ENCODE measurements at places on chromosomes 5 and 9. TPM values are rescaled to one million over a fixed set of nuclear protein-coding genes. Genes with fewer than 3 reads are reported as not detected.

Gene SLC6A19
- polyA plus RNA-seq: not detected

DNA sequence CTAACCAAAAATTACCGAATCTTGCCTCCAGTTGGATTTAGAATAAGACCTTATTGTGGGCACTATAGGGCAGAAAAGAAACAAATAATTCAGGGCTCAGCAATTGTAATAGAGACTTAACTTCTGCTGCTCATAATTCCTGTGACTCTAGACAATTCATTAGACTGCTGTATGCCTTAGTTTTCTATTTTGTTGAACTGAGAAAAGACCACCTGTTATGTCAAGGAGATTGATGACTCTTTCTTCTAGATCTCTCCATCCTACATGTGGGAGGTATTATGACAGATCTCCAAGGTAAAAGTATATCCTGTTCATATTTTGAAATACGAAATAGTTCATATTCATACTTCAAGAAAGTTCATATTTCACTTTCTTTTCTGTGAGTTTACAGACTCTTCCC lies 605.1 kb downstream of the PSAT1 start:
- no peak for DNase-seq

- DNase-seq: no peak
These were observed 294.0 kb upstream of the SMARCA2 start for GRCh38 chr9:1721196-1721595.

DNA sequence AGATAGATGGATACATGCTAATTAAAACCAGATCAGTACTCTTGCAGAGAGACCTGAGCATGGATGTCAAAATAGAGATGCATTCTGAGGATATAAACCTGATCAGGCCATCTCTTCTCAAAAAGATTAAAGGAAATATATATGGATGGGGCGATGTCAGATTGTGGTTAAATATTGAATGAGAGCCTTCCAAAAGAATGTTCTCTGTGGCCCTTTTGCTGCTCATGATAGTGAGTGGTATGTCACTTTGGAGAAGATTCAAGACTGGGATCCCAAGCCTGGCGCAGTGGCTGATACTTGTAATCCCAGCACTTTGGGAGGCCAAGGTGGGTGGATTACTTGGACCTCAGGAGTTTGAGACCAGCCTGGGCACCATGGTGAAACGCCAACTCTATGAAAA lies 20.5 kb downstream of the ZNF131 start:
- no peak for DNase-seq

- DNase-seq: no peak
These were observed 273.2 kb upstream of the TARS1 start for GRCh38 chr5:33167541-33167940.

DNA sequence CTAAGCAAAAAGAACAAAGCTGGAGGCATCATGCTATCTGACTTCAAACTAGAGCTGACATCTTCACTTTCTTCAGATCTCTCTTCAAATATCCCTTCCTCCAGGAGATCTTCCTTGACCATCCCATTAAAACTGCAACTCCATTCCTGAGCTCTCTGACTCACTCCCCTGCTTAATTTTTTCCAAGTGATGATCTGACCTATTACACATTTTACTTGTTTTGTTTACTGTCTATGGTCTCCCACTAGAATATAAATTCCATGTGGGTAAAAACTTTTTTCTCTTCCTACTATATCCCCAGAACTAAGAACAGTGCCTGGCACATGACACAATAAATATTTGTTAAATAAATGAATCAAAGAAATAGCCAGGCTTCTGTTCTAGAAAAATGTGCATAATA lies 87.5 kb downstream of the SLIT3 start:
- DNase-seq: no peak

Measured in hindlimb muscle (tissue), 1 donor.